Activated gamma-delta T cell (primary cell): ENCODE measurements at places on chromosomes 13 and 19.

DNA sequence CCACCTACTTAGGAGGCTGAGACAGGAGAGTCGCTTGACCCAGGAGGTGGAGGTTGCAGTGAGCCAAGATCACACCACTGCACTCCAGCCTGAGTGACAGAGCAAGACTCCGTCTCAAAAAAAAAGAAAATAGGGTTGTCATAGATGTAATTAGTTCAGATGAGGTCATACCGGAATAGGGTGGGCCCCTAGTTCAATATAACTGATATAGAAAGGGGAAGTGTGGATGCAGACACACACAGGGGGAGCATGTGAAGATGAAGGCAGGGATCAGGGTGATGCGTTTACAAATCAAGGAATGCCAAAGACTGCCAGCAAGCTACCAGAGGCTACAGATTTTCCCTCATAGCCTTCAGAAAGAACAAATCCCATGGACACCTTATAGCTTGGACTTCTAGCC is 24.3 kb upstream of the EEF1AKMT1 start:
- DNase-seq, result no peak

GRCh38 chr13:93740334-93740733 is 513.7 kb downstream of the GPC6 start:
- no peak for DNase-seq

DNA sequence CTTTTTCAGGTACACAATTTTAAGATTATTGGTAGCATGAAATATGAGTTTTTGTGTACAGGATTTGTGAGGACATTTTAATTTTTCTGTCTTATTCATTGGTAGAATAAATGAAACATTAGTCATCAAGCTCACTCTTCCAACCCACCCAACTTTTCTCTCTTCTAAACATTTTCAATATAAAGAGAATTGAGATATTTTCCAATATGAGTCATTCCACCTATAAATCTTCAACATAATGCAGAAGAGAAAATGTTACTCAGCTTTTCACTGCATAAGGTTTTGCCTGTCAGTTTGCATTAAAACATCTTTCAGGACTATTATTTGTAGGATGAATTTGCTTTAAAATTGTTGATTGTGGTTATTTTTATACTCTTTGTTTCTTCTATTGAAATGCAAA is 330.7 kb downstream of the PCDH20 start:
- DNase-seq, result no peak

GRCh38 chr13:42375663-42376062 is 103.7 kb downstream of the AKAP11 start:
- no peak for DNase-seq

DNA sequence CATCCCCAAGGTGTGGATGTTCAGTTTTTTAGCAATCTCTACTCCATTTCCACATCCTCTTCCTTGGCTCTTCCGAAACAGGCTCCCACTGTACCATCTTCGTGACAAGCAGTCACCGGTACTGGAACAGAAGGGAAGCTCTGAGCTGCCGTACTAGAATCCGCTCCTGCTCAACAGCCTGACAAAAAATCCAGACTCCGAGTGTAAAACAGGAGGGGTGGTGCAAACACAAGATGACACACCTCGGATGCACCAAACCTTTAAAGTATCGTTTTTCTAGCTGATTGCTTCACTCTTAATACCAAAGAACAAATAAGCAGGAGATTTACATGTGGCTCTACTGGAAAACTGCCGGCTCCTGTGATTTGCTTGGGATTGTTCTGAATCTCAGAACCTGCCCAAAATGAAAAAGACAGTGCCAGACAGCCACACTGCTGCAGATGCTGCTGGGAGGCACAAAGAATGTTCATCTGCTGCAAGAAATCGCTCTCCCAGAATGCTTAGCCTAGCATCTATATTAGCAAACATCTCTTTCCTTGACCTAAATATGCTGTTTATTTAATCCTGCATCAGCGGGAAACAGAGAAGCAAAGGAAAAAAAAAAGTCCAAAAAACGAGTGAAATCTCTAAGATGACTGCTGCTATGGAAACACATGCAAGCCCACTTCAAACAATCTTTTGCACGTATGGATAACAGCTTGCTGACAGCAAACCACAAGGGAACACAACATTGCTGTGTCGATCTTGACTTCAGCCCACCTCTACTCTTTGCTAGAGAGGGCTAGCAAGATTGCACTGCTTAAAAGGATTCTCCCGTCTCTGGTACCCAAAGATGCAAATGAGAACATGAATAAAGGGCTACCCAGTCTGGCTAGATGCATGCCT is 38.0 kb upstream of the DOCK9 start:
- no peak for DNase-seq

DNA sequence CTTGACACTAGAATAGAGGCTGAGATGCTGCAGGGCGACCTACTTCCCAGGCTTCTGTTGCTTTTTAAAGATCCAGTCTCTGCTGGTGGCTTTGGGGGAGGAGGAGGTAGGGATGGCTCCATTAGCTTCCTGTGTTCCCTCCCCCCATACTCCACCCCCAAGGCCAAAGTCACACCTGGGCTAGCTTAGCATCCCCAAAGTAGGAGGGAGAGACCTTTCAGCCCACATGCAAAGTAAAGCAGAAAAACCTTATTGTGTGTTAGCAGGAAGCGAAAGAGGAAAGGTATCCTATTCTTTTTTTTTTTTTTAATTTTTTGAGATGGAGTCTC is 3.2 kb upstream of the TNPO2 start:
- no peak for DNase-seq

DNA sequence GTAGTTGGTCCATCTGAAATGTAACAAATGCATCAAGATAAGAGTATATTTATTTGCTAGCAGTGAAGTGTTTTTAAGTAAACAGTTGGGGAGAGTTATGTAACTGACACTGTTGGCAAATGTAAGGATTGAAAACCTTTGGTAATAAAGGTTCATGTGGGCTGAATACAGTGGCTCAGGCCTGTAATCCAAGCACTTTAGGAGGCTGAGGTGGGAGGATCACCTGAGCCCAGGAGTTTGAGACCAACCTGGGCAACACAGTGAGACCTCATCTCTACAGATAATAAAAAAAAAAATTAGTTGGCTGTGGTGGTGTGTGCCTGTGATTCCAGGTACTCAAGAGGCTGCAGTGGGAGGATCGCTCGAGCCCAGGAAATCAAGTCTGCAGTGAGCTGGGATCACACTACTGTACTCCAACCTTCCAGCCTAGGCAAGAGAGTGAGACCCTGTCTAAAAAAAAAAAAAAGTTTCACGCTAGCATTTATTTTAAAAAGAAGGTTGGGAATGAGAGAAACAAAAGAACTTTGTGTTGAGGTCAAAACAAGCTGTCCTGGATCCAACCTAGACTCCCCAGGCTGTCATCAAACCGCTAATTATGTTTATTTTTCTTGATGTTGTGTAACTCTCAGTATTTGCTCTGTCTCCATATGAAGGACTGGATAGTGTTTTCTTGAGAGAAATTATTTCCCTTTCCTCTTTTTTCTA is 20.7 kb downstream of the SETDB2 start:
- no peak for DNase-seq

GRCh38 chr13:75879656-75880055 is 243.5 kb downstream of the LMO7 start:
- DNase-seq, result no peak

DNA sequence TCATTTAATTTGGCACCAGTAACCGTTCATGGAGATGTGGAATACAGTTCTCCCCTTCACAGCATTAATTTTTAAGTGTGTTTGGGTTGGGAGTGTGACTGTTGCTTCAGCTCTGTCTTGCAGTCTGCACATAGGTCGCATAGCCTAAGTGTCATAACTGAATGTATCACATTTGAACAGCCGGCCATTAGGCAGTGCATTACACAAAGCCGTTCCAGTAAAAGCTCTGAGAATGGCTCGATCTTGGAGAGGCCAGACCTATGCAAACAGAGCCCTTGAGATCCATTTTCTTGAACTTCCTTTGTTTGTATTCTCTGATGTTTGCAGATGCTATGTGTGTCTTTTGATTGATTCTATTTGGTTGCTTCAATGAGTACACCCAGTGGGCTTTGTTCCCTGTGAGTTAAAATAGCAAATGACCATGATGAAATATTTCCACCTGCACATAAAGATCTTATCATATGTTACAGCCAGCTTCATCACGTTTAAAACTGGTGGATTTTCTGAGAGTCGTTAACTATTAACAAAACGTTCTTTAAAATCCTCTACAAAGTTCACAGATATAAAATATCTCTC is 1104.9 kb upstream of the SLC10A2 start:
- no peak for DNase-seq

GRCh38 chr19:7500811-7501450 is 12.1 kb upstream of the PEX11G start:
- no peak for DNase-seq

DNA sequence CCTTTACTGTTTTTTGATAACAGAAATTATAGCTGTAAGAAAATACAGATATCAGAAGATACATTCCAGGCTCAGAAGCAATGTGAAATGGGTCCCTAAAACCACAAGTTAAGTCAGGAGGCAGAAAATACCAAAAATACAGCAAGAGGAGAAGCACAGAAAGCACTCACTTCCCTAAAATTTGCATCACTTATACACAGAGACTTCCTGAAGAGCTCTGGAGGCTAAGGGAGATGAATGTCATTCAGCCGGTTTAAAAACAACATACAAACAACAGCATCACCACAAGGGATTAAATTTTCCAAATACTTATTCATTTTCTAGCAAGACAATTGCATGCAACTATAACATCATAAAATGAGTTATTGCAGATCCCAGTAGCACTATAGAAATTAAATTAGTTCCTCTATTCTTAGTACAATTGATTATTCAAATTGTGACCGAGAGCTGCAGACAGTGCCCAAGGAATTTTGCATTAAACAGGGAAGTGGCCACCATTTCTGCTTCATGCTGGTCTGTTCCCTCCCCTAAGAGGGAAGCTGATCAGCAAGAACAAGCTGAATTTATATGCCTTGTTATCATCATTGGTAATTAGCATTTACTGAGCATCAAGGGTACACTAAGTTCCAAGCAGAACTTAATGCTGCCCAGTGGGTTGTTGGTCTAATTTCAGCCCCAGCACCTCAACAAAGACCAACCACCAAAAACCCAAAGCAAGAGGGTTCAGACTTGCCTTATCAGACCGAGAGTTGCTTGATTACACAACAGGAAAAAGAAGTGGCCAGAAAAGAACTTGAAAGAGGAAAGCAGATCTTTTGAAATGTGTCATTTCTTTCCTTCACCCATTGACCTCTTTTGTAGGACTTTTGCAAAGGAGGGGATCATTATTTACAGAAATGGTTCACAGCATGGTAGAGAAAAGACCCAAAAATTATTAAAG is 140.7 kb downstream of the KCTD12 start:
- no peak for DNase-seq

DNA sequence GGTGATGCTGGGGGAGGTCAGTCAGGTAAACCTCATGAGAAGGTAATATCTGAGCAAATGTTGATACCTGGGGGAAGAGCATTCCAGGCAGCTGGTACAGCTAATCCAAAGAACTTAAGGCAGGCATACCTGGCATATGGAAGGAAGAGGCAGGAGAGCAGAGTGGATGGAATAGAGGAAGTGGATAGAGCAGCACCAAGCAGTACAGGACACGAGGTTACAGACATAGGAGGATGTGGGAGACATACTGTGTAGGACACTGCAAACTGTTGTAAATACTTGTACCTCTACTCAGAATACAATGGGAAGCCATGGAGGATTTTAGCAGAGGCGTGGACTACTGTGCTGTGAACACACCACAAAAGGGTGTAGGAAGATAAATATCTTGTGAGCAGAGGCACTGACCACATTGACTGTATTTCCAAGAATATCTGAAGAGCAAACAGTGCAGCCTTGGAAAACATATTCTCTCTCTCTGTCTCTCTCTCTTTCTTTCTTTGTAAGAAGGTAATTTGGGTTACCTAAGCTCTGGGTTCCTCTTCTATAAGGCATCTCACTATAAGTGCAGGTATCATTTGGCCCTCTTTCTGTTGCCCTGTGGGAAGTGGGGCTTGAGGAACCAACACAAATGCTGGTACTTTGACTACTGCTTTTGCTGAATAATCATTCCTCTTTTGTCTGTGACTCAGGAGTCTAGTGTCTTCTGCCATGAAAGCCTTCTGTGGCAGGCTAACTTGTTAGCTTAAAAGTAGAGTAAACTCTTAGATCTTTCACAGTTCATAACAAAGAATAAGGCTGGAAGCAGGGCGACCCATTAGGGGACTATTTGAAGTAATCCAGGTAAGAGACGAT is 238.0 kb downstream of the VWA8 start:
- DNase-seq, result no peak

DNA sequence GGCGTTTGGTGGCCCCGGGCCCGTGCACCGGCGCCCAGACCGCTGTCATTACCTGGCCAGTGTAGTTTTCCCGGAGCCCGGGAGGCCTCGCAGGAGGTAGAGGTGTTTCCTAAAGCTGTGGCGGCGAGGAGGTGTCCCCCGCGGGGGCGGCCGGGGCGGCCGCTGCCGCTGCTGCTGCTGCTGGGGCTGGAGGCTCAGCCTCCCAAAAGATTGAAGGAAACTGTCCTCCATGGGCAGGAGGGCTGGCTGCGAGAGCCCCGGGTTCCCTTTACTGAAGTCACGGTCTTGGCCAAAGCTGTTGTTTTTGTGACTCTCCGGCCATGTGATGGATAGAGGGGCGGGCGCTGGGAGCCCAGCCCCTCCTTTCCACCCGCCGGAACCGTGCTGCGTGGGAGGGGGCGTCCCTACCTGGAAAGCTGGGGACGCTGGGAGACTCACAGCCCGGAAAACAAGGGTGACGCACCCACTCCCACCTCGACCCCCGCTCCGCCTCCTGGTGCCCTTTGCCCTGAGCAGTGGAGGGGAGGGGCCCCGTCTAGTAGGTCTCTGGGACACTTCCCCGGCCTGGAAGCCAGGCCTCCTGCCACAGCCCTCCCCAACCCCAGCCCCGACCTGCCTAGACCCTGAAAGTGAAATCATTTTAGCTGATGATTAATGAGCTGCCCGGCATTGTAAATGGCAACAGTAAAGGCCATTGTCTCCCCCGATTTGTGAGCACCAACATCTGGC is at the start of gene N4BP2L1:
Gene N4BP2L1, minus strand, starts transcription at position 279 of the 729 bp plus-strand sequence. Its CDS starts 48 bp downstream, at position 231.
- peak; percentile 72 for DNase-seq

- DNase-seq, result no peak
Observed at GRCh38 chr19:17975032-17975431, 8.1 kb downstream of the KCNN1 start.
